GM13977 (cell line): ENCODE measurements at places on chromosomes 4 and X.

DNA sequence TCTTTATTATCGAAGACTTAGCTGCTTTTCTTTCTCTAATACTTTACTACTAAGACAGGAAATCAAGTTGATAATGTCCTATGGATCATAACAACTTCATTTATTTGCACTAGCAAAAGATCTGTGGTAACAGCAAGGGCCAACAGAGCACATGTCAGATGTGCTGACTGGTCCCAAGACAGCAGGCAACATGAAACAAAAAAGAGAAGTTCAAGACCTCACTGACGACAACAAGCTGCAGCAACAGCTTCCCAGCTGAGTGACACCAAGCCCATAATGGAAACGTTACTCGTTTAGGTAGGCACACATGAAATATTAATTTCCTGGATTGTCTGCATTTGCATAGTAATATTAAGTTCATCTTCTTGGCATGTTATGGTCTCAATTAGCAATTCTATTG is 126.9 kb downstream of the UNC5C start:
- DNase-seq = no peak

DNA sequence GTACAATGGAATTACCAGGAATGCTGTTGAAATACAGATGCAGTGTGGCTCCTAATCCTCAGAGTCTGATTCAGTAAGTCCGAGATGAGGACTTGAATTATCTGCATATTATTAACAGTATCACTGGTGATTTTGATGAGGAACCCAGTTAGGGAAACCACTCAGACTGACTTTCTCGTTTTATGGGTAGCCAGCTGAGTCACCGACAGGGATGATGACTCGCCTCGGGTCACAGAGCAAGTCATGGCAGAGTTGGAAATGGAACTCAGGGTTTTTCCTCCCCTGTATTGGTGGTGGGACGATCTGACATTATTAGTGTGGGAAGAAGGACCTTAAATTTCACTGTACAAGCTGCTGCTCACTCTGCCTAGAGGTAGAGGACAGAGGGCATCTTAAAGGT is 51.3 kb downstream of the RTL9 start:
- DNase-seq = no peak

- no peak for DNase-seq
Measured at GRCh38 chrX:22950269-22951266, 49.2 kb upstream of the DDX53 start.

GRCh38 chrX:65866146-65866545 is 173.7 kb downstream of the VSIG4 start:
- peak; percentile 30 for DNase-seq

- no peak for DNase-seq
Measured at GRCh38 chr4:1939664-1940509, 68.7 kb downstream of the NSD2 start.

DNA sequence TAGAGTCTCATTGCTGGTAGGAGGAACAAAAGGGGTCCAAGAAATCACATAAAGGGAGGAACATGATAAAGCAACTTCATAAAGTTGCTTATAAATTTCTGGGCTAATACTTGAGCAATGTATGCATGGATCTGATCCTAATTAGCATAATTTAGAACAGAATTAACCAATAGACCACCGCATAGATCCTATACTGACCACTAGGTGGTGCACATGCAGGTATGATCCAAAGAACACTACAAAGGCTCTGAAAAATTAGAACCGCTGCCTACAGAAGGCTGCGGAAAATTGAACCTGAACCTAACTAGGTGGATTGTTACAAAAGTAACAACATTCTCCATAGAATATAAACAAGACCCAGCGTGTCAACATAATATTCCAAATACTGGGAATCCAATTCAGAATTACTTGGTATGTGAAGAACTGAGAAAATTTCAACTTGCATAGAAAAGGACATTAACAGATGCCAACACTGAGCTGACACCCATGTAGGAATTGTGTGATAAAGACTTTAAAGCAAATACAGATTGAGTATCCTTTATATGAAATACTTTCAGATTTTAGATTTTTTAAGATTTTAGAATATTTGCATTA is 23.3 kb downstream of the BRCC3 start:
- DNase-seq = no peak

DNA sequence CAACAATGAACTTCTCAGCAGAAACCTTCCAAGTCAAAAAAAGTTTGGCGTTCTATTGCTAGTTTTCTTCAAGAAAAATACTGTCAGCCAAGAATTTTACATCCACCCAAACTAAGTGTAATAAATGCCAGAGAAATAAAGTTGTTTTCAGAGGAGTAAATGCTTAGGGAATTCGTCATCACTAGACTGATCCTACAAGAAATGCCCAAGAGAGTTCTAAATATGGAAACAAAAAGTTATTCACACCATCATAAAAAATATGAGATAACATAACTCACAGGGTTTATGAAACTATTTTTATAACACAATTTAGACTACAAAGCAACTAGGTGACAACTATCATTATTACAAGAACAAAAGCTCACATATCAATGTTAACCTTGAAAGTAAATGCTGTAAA is 259.5 kb upstream of the GABRA2 start:
- no peak for DNase-seq

GRCh38 chr4:41257906-41258305 is 1.2 kb downstream of the UCHL1 start:
- no peak for DNase-seq

DNA sequence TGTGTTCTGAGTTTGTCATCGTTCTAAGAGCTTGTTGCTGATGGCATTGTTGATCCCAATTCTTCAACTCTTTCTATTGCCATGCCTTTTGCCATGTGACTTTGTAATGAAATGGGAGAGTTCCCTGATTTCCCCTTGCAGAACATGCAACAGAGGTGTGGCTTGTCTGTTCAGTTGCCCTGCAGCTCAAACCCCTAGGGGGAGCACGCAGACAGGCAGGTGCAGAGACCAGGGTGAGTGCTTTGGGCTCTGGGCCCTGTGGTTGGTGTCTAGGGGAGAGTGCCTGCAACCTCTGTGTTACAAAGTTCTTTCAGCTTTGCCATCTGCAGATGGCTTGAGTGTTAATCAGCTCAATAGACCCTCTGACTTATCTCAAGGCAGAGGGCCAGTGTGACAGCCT is 332.7 kb downstream of the MID1IP1 start:
- DNase-seq = no peak

DNA sequence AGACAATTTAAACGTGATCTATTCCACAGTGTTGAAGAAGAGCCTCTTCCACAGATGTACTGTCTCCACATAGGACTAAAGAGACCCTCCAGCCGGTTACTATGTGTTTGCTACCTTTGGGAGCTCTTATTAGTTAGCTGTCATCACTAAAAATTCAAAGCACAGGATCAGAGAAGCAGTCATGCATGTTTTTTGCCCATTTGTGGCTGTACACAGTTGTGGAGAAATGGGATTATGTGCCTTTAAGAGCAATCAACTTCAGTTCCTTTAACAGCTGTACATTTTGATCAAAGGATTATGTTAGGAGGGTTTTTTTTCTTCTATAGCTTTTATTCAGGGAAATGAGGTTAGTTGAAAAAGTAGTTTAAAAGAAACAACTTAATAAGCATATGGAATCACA is 149.0 kb upstream of the SPOCK3 start:
- no peak for DNase-seq

DNA sequence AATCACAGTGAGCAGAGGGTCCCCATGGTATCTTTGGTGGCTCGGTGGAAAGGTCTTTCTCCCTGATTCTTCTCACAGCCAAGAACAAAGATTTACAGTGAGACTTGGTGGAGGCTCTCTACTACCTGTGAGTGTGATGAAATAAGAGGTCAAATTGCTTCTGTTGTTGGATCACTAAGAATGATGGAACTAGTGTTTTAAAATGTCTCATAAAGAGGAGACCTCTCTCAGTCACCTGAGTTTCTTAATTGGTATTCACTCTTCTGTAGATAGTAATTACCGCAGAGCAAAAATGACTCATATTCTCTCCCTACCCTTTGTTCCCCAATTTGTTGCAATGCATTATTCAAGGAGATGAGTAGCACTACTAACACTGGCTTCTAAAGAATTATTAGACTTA is 100.9 kb upstream of the TBC1D9 start:
- no peak for DNase-seq

- DNase-seq = no peak
Measured at GRCh38 chr4:99506781-99507180, 4.0 kb upstream of the C4orf17 start.

DNA sequence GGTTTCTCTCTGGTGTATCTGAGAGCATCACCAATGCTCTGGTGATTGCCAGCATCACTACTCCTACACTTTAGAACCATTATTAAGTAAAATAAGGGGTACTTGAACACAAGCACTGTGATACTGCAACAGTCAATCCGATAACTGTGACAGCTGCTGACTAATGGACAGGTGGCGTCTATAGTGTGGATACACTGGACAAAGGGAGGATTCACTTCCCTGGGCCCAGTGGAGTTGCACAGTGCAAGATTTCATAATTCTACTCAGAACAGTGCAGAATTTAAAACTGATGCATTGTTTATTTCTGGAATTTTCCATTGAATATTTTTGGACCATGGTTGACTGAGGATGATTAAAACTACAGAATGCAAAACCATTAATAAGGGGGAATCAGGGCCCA is 97.8 kb downstream of the SHROOM3 start:
- no peak for DNase-seq

DNA sequence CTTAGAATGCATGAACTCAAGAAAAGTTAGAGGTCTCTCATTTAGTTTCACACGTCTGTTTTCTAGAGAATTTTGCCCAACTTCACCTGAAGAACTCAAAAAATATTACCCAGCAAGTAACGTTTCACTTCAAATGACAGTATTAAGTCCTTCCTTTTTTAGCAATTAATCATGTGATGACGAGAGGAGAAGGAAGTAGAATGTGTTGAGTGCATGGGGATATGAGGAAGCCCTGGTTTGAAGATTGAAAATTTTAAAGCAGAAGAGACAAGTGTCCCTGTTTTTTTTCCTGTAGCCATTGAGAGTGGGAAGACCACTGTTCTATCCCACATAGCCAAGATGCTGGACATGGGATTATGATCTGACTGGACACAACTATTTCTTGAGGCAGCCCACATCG is 406.3 kb upstream of the CPEB2 start:
- DNase-seq = no peak

- DNase-seq = peak; percentile 42
Measured at GRCh38 chr4:176277162-176277904, 8.3 kb upstream of the ASB5 start.

- DNase-seq = peak; percentile 53
Measured at GRCh38 chr4:184420881-184421416, 53.4 kb downstream of the IRF2 start.

GRCh38 chr4:77734928-77735327 is 84.2 kb downstream of the CNOT6L start:
- peak; percentile 50 for DNase-seq

DNA sequence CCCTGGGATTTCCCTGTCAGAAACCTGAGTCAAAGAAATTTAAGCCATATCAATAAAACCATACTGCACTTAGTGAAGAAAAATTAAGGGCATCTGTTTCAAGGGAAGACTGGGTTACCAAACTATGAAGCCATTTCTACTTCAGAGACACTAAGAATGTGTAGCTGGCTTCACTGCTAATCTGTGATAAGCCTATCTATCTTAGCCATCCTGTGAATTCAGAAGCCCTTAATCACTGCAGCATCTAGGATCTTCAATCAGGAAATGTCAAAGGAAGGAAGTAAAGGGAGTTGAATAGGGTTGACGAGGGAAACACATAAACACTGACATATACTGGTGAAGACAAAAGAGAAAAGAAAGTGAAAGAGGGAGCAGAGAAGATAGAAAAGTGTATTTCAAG is 777.6 kb upstream of the DIAPH2 start:
- no peak for DNase-seq

GRCh38 chr4:40992472-40993295 is 221.7 kb downstream of the APBB2 start:
- peak; percentile 38 for DNase-seq

- DNase-seq = no peak
Measured at GRCh38 chr4:181728305-181728966, 514.8 kb upstream of the TENM3 start.

DNA sequence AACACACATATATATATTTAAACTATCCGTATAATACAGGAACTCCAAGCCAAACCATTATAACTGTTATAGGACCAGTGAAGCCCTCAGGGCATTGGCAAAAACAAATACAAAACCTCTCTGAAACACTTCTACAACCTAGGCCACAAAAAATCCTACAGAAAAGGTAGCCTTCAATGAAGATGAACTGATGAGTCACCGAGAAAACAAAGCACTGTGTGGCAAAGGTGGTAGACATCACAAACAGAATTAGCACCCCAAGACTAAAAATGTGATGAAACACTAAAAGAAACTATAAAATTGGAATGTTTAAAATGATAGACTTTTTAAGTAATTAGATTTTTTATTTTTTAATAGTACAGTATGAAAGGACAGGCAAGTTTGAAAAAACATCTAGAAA is 5.5 kb upstream of the HSPA4L start:
- DNase-seq = no peak

GRCh38 chr4:10371869-10372471 is 85.3 kb downstream of the ZNF518B start:
- DNase-seq = no peak

DNA sequence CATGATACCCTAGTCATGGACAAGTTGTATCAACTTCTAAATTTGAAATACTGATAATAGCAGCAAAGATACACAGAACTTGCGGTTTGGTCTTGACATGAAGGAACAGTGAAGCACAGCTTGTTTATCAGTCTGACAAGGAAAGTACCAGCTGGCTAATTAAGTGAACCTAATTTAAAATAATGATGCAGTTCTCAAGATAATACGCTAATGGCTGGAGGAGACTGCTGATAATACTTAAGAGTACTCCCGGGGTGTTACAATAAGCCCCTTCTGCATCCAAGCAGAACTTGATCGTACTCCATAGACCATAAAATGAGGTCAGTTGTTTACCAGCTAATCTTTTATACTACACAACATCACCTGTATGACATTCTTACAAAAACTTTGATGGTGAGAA is 697.5 kb downstream of the FSTL5 start:
- DNase-seq = no peak

DNA sequence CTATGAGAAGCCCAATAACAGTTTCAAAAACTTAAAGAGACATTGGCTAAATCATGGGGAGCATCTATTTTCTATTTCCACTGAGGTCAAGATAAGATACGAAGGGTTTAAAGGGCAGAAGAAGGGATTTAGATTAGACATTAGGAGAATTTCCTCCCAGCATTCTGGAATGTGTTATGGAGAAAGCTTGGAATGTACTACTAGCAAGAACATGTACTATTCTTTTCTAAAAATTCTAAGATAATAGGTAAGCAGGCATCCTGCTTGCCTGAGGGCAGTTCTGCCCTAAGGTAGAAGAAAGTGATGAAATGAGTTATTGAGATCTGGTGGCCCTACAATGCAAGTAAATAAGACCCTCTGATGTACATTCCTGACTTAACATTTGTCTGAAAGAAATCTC is 279.2 kb downstream of the NR3C2 start:
- no peak for DNase-seq

GRCh38 chrX:3393581-3394111 is 47.2 kb upstream of the MXRA5 start:
- no peak for DNase-seq

- no peak for DNase-seq
Measured at GRCh38 chr4:140098455-140099160, 55.4 kb downstream of the MAML3 start.
